Osteocyte (in vitro differentiated cells): ENCODE measurements at places on chromosomes 16 and 17. TPM values are rescaled to one million over a fixed set of nuclear protein-coding genes. Genes with fewer than 3 reads are reported as not detected.

- no peak overlapping the region for H3K27ac ChIP-seq
- H3K4me1 ChIP-seq = no peaks in the 10 kb centered on the region
- no peaks in the 10 kb centered on the region for H3K27me3 ChIP-seq
- DNase-seq = no peak
Measured at GRCh38 chr16:11187522-11188023, 68.4 kb downstream of the SOCS1 start.

Gene KRT14
- total RNA-seq = not detected in 2 replicates

GRCh38 chr16:566475-567372, at the start of gene NHLRC4:
NHLRC4 (plus strand) TSS chr16:567005; CDS start chr16:568048, 1,043 bp downstream.
- no peak for DNase-seq
- H3K4me1 ChIP-seq = peaks cover 31% of the 10 kb centered on the region
- H3K27me3 ChIP-seq = no peaks in the 10 kb centered on the region
- H3K36me3 ChIP-seq = no peaks in the 10 kb centered on the region
- H3K4me3 ChIP-seq = peak within 1 kb of the TSS; percentile 40
- peak within 1 kb of the TSS; percentile 60 for H3K27ac ChIP-seq

Gene DHX40
- total RNA-seq = 42.3 and 45.2 TPM in 2 replicates

- H3K4me3 ChIP-seq = no peak overlapping the region
- peak overlapping the region; percentile 95 for H3K27ac ChIP-seq
- no peaks in the 10 kb centered on the region for H3K27me3 ChIP-seq
Measured at GRCh38 chr16:626787-627453, 3.9 kb upstream of the WFIKKN1 start.

DNA sequence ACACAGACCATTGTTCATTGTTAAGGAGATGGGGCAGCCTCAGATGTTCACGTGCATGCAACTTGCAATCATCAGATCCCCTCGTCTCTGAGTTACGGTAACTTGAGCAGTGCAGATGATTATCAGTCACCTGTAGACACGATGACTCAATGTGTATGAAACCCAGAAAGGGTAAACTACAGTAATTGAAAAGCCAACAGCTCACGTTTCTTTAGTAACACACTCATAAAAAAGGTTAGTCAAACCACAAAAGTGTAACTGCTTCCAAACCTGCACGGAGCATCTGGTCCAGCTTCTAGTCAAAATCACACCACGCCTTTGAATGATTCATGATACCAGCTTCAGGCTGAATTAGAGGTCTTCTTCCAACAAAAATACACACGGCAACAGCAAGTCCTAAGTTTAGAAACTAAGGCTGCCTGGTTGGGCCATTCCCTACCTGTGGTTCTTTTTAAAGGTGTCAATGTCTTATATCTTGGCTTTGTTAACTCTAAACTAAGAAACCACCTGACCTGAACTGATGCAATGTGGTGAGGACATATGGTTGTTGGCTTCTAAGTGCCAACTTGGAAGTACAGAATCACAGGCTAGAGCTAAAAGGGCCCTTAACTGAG, 32.3 kb downstream of the GRB7 start:
- DNase-seq = no peak
- H3K36me3 ChIP-seq = no peaks in the 10 kb centered on the region
- H3K4me3 ChIP-seq = no peak overlapping the region

Gene NUBP2
- total RNA-seq = 55.5 and 56.3 TPM in 2 replicates

DNA sequence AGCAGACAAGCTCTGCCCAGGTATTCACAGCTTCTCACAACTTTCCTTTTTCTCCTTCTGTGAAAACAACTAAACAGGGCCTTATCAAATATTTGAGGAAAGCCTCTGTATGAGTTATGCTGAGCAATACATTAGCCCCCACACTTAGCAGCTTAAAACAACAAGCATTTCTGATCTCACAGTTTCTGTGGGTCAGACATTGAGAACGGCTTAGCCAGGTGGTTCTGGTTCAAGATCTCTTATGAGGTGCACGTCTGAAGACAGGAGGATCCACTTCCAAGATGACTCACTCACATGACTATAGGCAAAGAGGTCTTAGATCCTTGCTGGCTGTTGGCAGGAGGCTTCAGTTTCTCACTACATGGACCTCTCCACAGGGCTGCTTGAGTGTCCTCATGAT, 181.4 kb upstream of the WSCD1 start:
- peaks cover 24% of the 10 kb centered on the region for H3K27me3 ChIP-seq
- H3K4me3 ChIP-seq = no peak overlapping the region
- no peaks in the 10 kb centered on the region for H3K4me1 ChIP-seq
- no peak for DNase-seq
- H3K27ac ChIP-seq = no peak overlapping the region

GRCh38 chr17:10558049-10558448, 8.6 kb upstream of the MYH2 start:
- DNase-seq = no peak
- no peaks in the 10 kb centered on the region for H3K36me3 ChIP-seq
- no peak overlapping the region for H3K27ac ChIP-seq
- H3K4me3 ChIP-seq = no peak overlapping the region

GRCh38 chr16:20847550-20847949, 41.2 kb downstream of the REXO5 start:
- H3K4me3 ChIP-seq = no peak overlapping the region
- H3K36me3 ChIP-seq = peaks cover 1% of the 10 kb centered on the region
- H3K27ac ChIP-seq = no peak overlapping the region
- H3K27me3 ChIP-seq = no peaks in the 10 kb centered on the region
- no peak for DNase-seq

- no peak for DNase-seq
- H3K27ac ChIP-seq = peak overlapping the region; percentile 88
- no peaks in the 10 kb centered on the region for H3K27me3 ChIP-seq
- no peak overlapping the region for H3K4me3 ChIP-seq
Measured at GRCh38 chr17:59830846-59831486, 61.8 kb downstream of the TUBD1 start.

Gene PRR15L
- total RNA-seq = not detected in 2 replicates

DNA sequence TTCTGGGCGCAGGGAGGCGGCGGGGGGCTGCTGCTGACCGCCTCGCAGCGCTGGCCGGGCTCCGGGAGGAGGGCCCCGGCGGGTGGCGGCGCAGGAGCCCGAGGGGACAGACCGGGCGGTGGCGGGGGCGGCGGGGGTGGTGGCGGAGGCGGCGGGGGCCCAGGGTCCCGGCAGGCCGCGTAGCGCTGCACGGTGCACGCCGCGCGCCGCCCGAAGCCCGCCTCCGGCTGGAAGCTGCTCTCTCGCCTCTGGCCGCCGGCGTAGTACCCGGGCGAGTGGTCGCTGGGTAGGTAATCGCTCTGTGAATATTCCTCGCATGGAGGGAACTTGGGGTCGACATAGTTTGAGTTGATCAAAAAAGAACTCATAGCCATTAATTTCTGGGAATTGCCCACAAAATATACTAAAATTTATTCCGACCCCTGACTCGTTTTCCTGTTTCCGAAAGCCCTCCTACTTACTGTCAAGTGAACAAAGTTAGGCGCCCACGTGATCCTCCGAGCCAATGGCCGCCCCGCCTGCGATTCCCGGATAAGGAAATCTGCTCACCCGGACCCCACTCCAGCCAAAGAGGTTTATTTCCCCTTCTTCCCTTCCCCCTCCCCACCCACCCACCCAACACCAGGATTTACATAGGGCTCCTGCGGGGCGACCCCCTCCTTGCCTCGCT, at the start of gene HOXB4:
TSS of gene HOXB4 (minus strand) at position 405 of the 670 bp plus-strand sequence. CDS start at position 374, 31 bp downstream.
- H3K4me1 ChIP-seq = peaks cover 3% of the 10 kb centered on the region
- DNase-seq = no peak

DNA sequence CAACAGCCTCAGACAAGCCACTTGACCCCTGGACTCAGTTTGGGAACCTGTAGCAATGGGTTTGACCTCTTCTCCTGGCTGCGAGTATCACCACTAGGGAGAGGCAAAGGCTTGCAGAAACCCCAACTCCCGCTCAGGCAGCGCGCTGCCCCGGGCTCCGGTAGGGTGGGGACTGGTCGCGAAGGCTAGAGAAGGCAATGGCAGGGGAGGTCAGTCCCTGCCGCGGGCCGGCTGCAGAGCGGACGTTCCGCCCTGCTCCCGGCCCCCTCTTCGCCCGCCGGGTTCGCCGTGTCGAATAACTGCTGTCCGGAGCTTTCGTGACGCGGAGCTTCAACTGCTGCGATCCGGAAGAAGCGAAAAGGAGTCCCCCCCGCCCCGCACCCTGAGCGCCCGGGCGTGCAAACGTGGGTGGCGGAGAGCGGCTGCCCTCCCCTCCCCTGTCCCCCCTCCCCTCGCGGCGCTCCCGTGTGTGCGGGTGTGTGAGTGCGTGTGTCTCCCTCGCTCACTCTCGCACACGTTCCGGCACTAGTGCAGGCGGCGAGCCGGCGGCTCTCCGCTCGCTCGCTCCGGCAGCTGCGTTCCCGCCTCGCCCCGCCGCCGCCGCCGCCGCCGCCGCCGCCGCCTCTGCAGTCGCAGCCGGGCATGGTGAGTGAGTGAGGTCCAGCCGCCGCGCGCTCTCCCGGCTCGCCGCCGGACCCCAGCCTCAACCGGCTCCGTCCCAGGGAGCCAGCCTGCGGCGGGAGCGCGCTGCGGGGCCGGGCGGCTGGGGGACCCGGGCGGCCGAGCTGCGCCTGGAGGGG, 772 bp upstream of the SHISA6 start:
- H3K27me3 ChIP-seq = peaks cover 58% of the 10 kb centered on the region
- no peak for DNase-seq
- H3K4me1 ChIP-seq = peaks cover 7% of the 10 kb centered on the region
- no peak overlapping the region for H3K27ac ChIP-seq

DNA sequence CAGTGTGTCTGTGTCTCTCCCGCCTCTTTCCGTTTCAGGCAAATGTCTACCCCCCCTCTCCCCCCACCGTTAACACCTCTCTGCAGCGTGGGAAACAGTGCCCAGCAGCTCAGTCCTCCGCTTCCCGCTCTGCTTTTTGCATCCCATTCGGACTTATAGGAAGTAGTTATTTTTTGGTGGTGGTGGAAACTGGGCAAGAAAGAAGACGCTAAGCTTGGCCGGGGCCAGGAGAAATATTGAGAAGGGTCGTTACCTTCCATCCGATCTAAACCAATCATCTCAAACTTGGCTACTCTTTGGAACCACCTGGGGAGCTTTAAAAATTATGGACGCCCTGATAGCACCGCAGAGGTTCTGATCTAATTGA, 499 bp upstream of the HLF start:
- H3K27ac ChIP-seq = no peak overlapping the region
- peaks cover 2% of the 10 kb centered on the region for H3K36me3 ChIP-seq
- H3K4me1 ChIP-seq = peaks cover 9% of the 10 kb centered on the region
- H3K4me3 ChIP-seq = peak overlapping the region; percentile 73

Gene TEPSIN
- total RNA-seq = 39.2 and 42.3 TPM in 2 replicates
